Stimulated activated CD4-positive, alpha-beta T cell treated with anti-CD3 and anti-CD28 coated beads, Interleukin-4, amount 100 ng/mL, for 1 hour (primary cell): ENCODE measurements at places on chromosomes 12 and 14.

- no peak for DNase-seq
Observed at GRCh38 chr12:41174602-41175001, 13.5 kb upstream of the PDZRN4 start.

- DNase-seq = no peak
Observed at GRCh38 chr12:26700430-26700829, 132.6 kb downstream of the ITPR2 start.

GRCh38 chr14:66540038-66540437 lies 32.1 kb downstream of the GPHN start:
- no peak for DNase-seq

GRCh38 chr12:96472384-96472783 lies 17.0 kb upstream of the CFAP54 start:
- DNase-seq = no peak

GRCh38 chr12:115062741-115063140 lies 378.8 kb upstream of the TBX3 start:
- no peak for DNase-seq

GRCh38 chr14:70113211-70113610 lies 75.5 kb downstream of the SLC8A3 start:
- no peak for DNase-seq

- DNase-seq = no peak
Observed at GRCh38 chr14:104434214-104435076, 145.1 kb upstream of the C14orf180 start.

GRCh38 chr12:98418357-98419075 lies 96.9 kb upstream of the TMPO start:
- DNase-seq = no peak

- DNase-seq = no peak
Observed at GRCh38 chr14:68404146-68404527, 388.7 kb downstream of the ZFP36L1 start.

DNA sequence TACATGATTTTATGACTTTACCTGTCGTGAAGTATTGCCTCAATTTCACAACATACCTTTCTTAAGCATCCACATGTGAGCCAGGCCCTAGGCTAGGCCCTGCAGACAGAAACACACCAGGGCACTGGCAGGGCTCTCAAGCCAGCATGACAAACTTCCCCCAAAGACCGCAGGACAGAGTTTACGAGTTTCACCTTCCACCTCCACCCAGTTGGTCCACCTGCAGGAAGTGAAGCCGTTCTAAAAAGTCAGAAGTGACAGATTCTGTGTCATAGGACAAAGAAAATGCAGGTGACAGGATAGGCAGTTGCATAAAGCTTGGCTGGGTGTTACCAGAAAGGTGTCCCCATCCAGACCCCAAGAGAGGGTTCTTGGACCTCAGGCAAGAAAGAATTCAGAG lies 382.3 kb downstream of the PCNX1 start:
- DNase-seq = no peak

- no peak for DNase-seq
Observed at GRCh38 chr14:68806526-68807147, 13.8 kb upstream of the ZFP36L1 start.

GRCh38 chr14:90191154-90191553 lies 65.2 kb upstream of the PSMC1 start:
- DNase-seq = no peak

GRCh38 chr12:120925740-120926563 lies 21.8 kb upstream of the SPPL3 start:
- no peak for DNase-seq

GRCh38 chr14:52918486-52918885 lies 32.4 kb downstream of the FERMT2 start:
- no peak for DNase-seq

- DNase-seq = no peak
Observed at GRCh38 chr12:71958993-71959578, 20.4 kb downstream of the TPH2 start.

DNA sequence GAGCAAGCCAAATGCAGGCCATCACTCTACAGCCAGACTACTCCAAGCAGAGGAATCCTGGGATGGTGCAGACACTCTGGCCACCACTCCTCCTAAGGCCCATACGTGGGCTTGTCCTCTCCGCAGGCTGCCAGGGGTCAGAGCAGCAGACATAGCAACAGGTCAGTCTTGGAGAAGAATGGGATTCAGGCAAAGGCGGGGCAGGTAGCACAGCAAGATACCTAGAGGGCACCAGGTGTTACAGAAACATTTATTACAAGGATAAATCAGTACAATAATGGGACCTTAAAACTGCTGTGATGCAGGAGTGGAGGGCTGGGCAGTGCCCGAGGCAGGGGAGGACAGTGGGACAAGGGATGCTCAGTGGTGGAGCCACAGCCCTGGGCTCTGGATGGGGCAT lies 20.3 kb downstream of the SYNDIG1L start:
- no peak for DNase-seq

DNA sequence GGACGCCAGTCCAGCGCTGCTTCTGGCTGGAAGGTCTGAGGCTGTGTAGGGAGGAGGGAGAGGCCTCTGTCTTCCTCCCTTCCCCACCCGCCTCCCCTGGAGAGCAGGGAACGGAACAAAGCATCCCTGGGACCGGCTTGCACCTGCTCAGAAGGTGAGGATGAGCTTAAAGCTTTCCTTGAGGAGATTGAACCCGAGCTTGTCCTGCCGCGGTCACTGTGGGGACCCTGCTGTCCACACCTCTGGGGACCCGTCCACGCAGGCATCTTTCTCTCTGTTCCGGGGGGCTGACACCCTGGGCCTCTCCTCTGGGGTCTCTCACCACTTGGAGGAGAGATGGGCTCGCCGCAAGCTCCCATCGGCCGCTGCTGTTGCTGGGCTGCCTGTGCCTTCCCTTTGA lies 33.2 kb upstream of the SFSWAP start:
- DNase-seq = no peak

- DNase-seq = no peak
Observed at GRCh38 chr12:51797301-51797700, 51.2 kb downstream of the FIGNL2 start.

GRCh38 chr12:29638528-29638927 lies 141.0 kb upstream of the OVCH1 start:
- no peak for DNase-seq

- DNase-seq = no peak
Observed at GRCh38 chr14:22588526-22589095, 413 bp downstream of the DAD1 start.

- DNase-seq = no peak
Observed at GRCh38 chr12:131116468-131117117, 162.9 kb downstream of the ADGRD1 start.

DNA sequence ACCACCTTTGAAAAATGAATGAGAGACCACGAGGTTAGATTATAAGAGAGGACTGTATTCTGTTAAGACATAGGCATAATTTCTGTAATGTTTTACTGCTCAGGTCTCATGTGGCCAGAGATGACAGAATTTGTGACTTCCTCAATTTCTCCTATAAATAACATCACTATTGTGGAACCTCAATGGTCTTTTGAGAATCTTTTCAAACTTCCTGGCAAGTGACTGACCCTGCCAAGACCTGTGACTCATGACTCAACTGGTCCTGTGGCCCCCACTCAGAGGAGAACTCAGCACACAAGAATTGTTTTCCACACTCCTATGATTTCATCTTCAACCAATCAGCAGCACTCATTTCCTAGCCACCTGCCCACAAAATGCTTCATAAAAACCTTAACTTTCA lies 508.2 kb upstream of the ATP2B1 start:
- DNase-seq = no peak
